CD4-positive, alpha-beta T cell (primary cell): ENCODE measurements at places on chromosomes 1 and 21.

GRCh38 chr1:3215198-3216014, 146.4 kb downstream of the PRDM16 start:
- DNase-seq: no peak
- H3K4me3 ChIP-seq: no peak overlapping the region
- no peak overlapping the region for H3K27ac ChIP-seq
- no peaks in the 10 kb centered on the region for H3K4me1 ChIP-seq
- H3K36me3 ChIP-seq: no peaks in the 10 kb centered on the region

GRCh38 chr1:214603819-214604252, 841 bp downstream of the CENPF start:
- peak overlapping the region; percentile 67 for H3K4me3 ChIP-seq
- H3K27ac ChIP-seq: no peak overlapping the region
- no peaks in the 10 kb centered on the region for H3K36me3 ChIP-seq
- H3K27me3 ChIP-seq: no peaks in the 10 kb centered on the region
- no peak for DNase-seq
- peaks cover 12% of the 10 kb centered on the region for H3K4me1 ChIP-seq

DNA sequence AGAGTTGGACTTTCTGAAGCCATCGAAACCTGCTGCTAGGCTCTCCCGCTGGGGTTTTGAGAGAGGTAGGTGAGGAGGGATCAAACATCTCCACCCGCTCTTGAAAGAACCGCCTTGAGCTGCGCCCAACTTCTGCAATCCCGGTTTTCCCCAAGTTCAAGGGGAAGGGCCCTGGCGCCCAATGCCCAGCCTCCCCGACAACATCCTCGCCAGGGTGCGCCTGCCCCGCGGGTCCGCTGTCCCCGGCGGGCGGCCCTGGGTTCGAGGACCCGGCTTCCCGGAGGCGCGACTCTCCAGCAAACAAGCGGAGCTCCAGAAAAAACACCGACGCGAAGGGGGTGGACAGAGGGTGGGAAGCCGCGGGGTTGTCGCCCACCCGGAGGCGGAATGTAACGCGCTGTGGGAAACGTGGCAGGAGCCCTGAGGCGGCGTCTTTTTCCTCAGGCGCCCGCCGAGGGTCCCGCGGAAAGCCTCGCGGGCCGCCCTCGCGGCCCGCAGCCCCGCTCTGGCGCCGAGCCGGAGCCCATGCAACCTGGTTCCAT, 607 bp downstream of the BTG3 start:
- peaks cover 17% of the 10 kb centered on the region for H3K4me1 ChIP-seq
- peak overlapping the region; percentile 58 for H3K27ac ChIP-seq
- no peaks in the 10 kb centered on the region for H3K27me3 ChIP-seq
- peaks cover 4% of the 10 kb centered on the region for H3K36me3 ChIP-seq

DNA sequence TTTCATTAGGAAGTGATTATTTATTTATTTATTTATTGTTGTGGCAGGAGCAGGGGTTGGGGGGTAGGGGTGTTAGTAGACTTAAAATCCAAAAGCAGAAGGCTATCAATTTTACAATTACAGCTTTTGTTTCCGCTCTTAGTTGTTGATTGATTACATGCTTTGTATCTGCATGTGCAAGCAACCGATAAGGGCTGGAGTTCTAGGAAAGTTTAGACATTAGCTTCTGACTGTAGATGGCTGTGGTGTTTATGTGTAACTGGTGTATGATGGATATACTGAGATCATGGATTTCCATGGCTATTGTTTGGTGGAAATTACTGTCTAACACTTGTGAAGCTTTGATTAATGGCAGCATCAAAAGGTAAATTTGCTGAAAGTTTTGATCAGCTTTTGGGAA, 2.8 kb downstream of the ST6GALNAC5 start:
- no peak overlapping the region for H3K4me3 ChIP-seq
- DNase-seq: no peak
- H3K27me3 ChIP-seq: peaks cover 53% of the 10 kb centered on the region
- H3K36me3 ChIP-seq: no peaks in the 10 kb centered on the region
- H3K4me1 ChIP-seq: peaks cover 20% of the 10 kb centered on the region

- H3K27me3 ChIP-seq: peaks cover 12% of the 10 kb centered on the region
- H3K27ac ChIP-seq: no peak overlapping the region
- no peaks in the 10 kb centered on the region for H3K36me3 ChIP-seq
Observed at GRCh38 chr1:20137604-20138003, 1.5 kb upstream of the PLA2G2F start.
